Activated naive CD4-positive, alpha-beta T cell treated with anti-CD3 and anti-CD28 coated beads, Interleukin-2, amount 50 U/mL, for 72 hours (primary cell): ENCODE measurements at places on chromosomes 6 and 20.

GRCh38 chr20:63415647-63416391 is 54.7 kb upstream of the CHRNA4 start:
- no peak for DNase-seq

DNA sequence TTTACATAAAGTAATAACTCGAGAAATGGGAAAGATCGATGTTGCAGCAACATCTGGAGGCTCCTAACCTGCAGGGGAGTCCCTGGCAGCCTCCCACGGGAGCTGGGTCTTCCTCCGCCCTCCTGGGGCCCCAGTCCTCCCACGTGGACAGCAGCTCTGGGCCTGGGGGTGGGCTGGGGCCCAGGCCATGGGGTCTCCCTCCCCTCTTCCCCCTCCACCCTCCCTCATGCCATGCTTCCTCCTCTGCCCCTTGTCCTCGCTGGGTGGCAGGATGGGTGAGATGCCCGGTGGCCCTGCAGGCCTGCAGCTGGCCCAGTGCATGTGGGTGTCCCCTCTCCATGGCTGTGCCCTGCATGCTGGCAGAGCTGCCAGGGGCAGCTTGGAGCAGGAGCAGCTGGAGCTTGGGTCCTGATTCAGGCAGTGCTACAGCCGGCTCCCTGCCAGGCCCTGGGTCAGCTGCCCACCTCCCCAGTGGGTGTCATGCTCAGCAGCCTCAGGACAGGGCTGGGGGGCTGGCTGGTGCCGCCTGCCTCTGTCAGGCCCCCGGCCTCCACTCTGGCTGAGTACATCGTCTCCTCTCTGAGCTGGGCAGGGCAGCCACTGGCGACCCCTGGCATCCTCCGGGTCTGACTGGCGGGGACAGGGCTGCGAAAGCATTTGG is 48.9 kb upstream of the BHLHE23 start:
- no peak for DNase-seq

DNA sequence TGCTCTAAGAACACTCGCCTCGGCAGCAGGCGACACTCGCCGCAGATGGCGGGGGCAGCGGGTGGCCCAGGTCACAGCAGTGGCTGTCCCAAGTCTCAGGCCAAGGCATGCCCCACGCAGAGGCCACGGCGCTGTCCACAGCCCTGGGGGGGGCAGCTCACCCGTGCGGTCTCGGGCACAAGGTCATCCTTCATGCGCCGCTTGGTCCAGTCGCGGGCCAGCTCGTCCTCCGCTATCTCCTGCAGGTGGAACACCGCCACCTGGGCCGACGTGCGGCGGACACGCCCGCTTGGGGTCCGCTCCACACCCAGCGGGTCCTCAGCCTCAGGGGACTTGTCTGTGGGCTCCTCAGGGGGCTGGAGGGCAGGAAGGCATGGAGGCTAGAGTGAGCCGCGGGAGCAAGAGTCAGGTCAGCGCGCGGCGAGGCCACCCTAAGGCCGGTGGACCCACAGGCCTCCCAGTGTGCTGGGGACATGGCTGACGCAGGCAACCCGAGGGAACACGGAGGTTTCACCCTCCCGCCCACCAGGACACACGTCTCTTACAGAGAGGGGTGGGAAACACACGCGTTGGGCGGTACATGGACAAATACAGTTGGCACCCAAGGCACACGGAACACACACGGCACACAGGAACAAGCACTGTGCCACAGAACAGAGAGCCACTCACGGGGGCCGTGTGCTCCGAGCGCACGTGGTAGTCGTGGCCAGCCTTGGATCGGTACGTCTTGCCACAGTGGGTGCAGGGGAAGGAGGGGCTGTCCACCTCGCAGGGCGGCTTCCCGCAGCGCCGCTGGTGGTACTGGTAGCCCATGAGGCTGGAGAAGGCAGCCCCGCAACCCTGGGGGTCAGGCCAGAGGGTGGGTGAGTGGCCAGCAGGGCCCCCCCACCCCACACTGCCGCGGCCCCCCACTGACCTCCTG is 6.5 kb upstream of the UCKL1 start:
- DNase-seq = no peak

DNA sequence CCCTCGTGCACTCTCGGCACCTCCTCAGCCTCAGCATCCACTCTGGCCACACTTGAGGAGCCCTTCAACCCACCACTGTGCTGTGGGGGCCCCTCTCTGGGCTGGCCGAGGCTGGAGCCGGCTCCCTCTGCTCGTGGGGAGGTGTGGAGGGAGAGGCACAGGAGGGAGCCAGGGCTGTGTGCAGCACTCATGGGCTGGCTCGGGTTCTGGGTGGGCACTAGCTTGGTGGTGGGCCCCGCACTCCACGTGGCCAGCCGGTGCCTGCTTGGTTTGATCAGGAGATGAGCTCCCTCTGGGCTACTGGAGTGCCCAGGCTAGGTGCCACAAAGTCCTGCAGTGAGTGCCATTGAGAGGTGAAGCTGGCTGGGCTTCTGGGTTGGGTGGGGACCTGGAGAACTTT is 949.4 kb upstream of the GJE1 start:
- DNase-seq = no peak
